HuH-7 (cell line): ENCODE measurements at places on chromosomes 3 and 15.

GRCh38 chr3:36058404-36059030 lies 321.8 kb upstream of the STAC start:
- DNase-seq, result no peak

GRCh38 chr3:143562789-143563188 lies 285.5 kb downstream of the SLC9A9 start:
- DNase-seq, result no peak

DNA sequence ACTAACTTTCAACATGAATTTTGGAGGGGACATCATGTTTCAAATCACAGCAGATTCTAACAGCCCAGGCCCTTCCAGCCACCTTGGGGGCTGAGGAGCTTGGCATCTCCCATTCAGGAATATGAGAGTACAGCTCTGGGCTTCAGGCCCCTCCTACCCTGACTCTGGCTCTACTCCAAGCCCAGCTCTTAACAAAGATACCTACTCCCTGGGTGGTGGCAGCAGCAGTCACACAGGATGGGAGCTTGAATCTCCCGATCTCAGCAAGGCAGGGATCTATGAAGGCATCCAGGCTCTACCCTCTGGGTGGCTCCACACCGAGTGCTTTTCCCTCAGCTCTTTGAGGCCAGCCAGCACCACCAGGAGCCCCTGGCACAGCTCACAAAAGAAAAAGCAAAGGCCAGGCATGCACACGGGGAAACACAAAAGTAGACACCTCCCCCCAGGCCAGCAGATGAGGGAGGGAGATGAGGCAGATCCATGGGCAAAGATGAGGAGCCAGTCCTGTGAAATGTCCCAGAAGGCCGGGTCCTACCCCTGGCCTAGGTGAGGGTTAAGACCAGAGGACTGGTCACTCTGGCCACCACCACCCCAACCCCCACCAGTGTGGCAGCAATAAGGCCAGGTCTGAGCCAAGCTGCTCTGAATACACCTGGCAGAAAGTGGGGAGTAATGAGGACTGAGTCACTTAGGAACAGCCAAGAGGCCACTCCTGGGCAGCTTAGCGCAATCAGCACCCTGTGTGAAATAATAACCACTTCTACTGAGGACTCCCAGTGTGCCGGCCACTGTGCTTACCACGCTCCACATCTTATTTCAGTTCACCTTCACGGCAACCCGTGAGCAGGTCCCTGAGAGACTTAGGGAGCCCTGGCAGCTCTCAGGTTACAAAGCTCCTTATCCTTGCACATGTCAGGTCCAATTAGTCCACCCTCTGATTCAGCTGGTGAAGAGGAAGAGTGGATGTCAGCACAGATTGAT lies 24.3 kb downstream of the PLA2G4F start:
- DNase-seq, result no peak

- DNase-seq, result no peak
These were observed 85.5 kb downstream of the WNT7A start for GRCh38 chr3:13794322-13794721.

- DNase-seq, result no peak
These were observed 8.9 kb downstream of the PEAK1 start for GRCh38 chr15:77410701-77411618.

GRCh38 chr3:67382536-67382935 lies 271.9 kb downstream of the SUCLG2 start:
- no peak for DNase-seq

- no peak for DNase-seq
These were observed 109.1 kb upstream of the TNFAIP8L3 start for GRCh38 chr15:51203797-51204196.

- no peak for DNase-seq
These were observed 28.9 kb upstream of the DRD3 start for GRCh38 chr3:114207768-114208167.

DNA sequence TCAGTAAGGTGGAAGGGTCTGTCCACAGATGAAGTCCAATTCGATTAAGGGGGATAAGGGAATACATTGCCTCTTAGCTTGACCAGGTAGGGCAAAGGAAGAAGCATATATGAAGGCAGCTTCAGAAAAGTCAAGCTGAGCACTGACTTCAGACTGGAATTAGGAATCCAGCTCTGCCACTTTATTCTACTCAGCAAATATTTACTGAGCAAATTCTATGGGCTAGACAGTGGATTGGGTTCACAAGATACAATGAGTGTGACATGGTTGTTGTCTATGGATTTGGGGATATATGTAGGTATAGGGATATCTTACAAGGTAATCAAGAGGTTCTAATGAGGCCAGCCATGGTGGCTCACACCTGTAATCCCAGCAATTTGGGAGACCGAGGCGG lies 526 bp downstream of the ADIPOQ start:
- no peak for DNase-seq

- no peak for DNase-seq
These were observed 509.9 kb downstream of the SHQ1 start for GRCh38 chr3:72338082-72338941.

- DNase-seq, result no peak
These were observed 275.8 kb upstream of the RBMS3 start for GRCh38 chr3:29004885-29005599.

GRCh38 chr3:38264779-38265178 lies 833 bp upstream of the SLC22A13 start:
- no peak for DNase-seq

DNA sequence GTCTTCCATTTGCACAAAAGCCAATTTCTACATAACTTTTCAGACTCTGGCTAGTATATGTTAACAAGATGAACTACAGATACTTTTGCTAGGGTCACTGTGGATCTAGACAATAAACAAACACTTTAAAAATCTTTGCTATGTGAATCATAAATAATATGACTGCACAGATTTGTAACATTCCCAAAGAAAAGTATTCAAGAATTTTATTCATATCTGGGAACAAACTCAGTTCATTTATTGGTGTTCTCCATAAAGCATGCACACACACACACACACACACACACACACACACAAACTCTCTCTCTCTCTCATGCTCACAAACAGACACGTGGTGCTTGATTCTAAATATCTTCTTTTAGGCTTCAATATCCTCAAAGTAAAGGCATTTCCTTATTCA lies 18.8 kb upstream of the THRB start:
- no peak for DNase-seq

- DNase-seq, result no peak
These were observed 15.2 kb downstream of the PHLDB2 start for GRCh38 chr3:111874177-111874820.

- no peak for DNase-seq
These were observed 38.7 kb upstream of the ROBO2 start for GRCh38 chr3:77001062-77001701.
